ENCODE measurements at places on chromosomes 4 and X.
A peak's percentile ranks its signal among the peaks of the same experiment; 100 is the strongest.

DNA sequence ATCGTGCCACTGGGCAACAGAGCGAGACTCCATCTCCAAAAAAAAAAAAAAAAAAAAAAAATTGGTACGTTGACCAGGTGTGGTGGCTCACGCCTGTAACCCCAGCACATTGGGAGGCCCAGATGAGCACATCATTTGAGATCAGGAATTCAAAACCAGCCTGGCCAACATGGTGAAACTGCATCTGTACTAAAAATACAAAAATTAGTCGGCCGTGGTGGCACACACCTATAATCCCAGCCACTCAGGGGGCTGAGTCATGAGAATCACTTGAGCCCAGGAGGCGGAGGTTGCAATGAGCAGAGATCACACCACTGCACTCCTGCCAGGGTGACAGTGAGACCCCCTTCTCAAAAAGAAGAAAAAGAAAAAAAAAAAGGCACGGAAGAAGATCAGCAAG, 24.5 kb downstream of the RBMX start:
- no peak for DNase-seq

DNA sequence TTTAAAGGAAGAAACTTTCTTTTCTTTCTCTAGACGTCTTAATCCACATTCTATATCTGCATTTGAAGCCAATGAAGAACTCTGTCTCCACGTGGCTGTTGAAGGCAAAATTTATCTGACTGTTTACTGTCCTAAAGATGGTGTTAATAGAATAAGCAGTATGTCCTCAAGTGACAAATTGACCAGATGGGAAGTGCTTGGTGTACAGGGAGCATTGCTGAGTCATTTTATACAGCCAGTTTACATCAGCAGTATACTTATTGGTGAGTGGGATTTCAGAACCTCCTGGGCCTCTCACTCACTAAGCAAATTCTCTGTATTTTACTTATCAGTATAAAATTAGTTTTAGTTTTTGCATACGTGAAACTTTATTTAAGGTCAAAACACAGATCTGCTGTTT, 33.7 kb downstream of the ADAD1 start:
- DNase-seq: no peak

DNA sequence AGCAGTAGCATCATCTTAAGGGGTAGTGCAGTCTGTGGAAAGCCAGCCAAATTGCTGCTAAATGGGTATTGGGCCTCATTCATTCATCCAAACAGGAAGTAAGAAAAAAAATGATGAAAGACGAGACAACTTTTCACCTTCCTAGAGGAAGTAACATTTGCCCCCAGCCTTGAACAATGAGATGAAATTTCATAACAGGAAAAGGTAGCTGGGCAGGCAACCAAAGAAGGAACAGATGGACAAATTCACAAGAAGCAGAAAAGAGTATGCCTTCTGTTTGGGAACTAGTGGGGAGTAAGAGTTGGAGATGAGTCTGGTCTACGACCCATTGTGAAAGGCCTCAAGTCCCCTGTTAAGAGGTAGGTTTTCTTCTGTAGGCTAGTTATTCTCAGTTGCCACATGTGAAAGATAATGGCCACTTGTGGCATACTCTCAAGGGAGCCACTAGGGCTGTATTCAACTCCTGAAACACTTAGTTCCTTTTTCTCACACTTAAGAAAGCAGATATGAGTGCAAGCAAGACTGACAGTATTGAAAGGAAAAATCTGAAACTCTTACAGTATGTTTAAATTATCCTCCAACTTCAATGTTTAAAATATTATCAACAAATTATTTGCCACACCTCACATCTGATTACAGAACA, 190.4 kb downstream of the AR start:
- no peak for DNase-seq

- DNase-seq: peak; percentile 7
These were observed 82.3 kb upstream of the PPARGC1A start for GRCh38 chr4:23972187-23972586.

DNA sequence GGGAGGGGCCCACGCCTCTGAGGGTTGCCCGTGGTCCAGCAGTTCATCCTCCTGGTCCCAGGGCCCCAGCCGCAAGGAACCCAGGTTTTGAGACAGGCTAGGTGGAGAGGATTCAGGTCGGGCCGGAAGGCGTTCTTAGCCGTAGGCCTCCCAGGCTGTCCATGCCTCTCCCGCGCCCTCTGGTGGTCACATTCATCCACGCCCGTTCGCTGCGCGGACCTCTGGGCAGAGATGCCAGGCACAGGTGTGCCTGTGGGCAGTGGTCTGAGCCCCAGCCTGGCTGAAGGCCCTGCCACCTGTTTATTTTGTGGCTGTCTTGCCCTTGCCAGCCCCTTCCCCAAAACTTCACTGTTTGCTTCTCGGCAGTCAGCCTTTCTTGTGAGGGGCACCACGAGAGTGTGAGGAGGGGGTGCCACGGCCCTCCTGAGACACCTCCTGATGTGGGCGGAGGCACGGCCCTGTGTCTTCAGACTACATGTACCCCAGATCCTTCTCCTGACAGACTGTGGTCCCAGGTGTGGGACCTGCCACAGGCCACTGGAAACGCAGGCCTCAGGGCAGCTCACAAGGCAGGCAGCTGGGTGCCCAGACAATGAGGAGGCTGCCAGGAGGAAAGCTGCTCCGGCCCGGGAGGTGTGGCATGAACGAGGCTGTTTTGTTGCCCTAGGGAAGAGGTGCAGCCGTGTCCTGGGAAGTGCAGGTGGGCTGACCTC, 5.0 kb downstream of the UVSSA start:
- DNase-seq: peak; percentile 16
